ENCODE measurements at places on chromosomes 5 and 9.

DNA sequence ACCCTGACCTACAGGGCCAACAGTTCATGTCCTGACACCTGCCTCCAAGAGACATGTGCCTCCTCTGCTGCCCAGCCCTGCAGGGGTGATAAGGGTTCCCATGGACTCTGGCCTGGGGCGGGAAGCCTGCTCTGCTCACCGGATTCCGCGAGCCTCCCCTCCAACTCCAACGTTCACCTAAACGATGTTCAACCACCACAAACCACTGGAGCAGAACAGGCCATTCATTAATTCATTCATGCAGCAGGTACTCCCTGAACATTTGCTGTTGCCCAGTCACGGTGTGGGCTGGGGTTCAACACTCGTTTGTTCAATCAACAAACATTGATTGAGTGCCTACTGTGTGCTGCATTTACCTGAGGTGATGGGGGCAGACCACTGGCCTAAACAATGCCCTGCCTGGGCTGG, 3.3 kb upstream of the UAP1L1 start:
- DNase-seq = no peak

DNA sequence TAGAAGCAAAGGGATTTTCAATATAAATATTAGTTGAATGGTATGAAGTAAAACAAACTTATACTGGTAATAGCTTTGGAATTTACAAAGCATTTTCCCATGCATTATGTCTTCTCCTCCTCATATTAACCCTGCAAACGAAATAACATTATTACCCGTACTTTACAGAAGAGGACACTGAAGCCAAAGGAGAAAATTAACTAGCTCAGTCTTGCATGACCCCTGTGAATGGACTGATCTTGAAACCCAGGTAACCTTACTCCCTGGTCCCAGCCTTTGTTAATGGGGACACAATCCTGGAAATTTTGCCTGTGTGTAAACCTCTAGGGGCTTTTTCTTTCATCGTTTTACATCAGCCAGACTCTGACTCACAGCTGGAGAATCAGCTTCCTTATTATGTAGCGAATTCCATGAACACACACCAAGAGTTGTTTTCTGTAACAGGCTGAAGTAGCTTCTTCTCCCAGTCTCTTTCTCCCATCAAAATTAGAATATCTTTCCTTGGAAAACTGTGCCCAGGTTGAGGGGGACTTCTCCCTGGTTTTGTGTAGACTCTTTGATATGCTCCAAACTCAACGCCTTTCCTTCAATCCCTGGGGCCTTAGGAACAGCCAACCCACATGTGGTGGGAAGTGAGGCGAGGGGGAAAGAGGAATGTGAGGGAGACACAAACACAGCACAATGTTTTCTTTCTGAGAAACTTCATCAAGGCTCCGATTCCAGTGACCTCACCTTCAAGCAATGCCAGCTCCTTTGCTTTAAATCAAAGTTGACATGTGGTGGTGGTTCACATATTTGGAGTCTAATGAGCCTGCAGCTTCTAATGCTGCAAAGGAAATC, 480.9 kb upstream of the PAPPA start:
- no peak for DNase-seq

- no peak for DNase-seq
These were observed 159.3 kb upstream of the PPP1R26 start for GRCh38 chr9:135320331-135320730.

DNA sequence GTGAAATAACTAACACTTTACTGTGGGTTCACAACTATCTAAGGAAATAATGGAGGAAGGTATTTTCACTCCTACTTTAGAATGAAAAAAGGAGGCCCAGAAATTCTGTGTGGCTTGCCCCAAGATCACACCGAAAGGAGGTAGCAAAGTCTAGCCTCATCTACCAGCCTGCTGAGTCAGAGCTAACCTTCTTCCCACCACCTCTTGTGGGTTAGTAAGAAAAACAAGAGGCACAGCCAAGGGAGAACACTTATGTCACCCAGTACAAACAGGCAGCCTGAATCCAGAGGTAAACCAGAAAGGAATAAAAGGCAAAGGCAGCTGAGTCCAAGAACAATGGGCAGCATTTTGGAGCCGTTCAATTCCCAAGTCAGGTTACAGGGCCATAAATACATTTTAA, 91.9 kb upstream of the RASEF start:
- no peak for DNase-seq

- DNase-seq = no peak
These were observed 61.2 kb downstream of the PIK3R1 start for GRCh38 chr5:68276740-68277139.

DNA sequence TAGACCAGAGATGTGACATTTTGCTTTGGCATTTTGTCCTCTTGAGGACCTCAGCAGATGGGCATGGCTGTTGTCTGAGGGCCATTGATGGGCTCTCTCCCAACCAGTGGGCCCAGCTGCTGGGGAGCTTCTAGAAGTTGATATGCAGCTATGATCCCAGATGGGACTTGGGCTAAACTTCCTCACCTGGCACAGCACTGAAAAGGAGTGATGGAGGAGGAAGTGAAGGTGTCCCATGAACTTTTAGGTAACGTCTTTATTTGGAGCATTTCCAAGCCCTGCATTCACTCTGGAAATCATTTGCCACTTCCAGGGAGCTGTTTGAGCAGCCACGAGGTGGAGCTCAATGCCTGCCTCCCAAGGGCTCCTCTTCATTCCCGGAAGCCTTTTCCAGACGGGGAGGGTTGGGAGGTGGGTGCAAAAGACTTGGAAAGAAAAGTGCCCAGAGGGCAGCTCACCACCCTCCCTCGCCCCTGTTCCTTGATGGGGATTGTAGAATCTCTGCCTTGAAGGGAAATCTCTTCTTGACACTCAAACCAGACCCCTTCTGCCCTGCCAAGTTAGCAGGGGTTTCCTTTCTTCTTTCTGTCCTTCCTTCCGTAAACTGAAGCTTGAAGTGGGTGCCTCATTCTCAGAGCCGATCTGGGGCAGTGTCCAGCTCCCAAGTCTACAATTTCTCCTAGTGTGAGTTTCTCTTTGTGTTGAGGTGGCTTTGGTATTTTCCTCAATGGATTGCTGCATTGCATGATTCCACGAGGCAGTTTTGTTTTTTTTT, 18.1 kb upstream of the NEUROG1 start:
- no peak for DNase-seq

DNA sequence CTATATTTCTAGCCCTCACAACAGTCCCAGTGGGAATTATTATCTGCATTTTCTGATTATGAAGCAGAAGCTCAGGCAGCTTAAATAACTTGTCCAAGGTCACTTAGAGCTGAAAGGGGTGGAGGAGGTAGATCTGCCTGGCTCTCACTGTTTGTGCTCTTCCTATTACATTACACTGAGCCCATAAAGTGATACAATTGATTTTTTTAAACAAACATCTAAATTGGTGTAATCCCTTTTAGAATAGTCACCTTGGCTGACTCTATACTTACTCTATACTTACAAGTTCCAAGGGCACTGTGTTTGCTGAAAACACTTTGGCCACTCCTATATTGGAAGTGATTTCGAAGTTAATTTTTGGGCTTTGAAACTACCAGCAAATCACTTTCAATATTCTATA, 144.7 kb downstream of the APBA1 start:
- no peak for DNase-seq

- no peak for DNase-seq
These were observed 1067.4 kb downstream of the CDH9 start for GRCh38 chr5:25970906-25971489.

DNA sequence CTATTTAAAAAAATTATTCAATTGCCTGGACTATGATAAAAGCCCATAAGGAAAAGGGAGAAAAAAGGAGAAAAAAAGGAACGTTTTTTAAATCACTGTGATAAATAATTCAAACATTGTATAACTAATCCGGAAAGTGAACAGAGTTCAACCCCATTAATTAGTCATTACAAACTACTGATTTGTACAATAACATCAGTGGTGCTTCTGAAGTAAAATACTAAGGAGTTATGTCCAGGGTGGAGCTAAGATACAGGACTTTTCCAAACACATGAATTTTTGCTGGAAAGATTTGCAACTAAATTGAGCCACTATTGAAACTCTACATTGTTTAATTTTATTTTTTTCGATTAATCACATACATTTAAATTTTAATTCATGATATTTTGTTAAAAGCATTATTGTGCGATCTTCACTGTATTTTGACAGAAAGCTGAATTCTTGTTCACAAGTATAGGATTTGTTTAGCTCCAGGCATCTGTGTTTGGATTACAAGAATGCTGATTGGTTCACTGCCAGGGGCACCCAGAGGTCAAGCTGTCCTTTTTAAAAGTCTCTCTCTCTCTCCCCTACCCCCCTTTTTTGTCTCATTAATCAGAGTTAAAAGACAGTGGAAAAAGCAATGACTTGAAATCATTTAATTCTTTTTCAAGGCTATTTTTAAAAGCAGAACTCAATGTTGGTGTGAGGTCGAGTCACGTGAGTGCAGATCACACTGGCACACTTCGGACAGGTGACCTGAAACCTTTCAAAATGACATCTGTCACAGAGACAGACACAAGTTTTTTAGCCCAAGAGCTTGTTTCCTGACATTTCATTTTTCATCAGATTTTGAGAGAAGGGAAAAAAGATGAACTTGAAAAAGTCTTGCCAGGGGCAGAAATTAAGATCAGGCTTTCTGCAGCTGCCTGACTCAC, 387.3 kb downstream of the NR2F1-AS1 start:
- DNase-seq = no peak

- DNase-seq = no peak
These were observed 48.3 kb upstream of the DNAH5 start for GRCh38 chr5:13992795-13993194.

DNA sequence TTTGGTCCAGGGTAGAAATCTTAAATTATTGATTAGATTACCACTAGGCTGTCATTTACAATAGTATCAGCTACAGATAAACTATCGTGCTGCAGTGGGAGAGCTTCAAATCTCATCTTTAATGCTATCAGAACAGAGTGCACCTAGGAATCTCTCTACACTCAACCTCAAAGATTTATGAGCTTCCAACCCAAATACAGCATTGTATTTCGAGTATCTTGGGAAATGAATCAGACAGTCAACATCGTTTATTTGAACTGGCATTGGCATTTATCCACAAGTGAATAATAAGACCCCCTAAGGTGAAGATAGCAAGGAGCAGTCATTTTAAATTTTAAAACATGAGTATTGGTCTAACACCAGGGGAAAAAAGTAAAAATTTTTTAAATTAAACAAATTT, 1203.2 kb downstream of the CDH12 start:
- no peak for DNase-seq

DNA sequence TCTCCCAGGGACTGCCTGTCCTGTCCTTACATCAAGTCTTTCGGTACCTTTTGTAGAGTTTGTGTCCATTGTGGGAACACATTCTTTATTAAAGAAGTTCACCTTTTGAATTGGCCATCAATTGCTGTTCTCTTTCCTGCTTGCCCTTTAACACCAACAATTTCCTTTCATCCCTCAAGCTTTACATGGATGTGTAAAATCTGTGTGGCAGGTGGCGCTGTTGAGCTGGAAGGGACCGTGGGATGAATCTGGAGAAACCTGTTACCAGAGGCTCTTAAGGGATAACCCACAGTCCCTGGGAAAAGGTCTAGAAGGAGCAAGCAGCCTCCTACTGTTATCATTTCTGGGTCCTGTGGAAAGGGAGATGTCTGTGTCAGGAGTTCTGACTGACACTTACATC, 7.9 kb upstream of the ZFP62 start:
- peak; percentile 52 for DNase-seq

Data from germinal center (tissue), 1 donor.